ENCODE measurements at places on chromosomes 3 and 15.

- no peak for DNase-seq
Measured at GRCh38 chr3:127680798-127681221, 8.1 kb downstream of the ABTB1 start.

DNA sequence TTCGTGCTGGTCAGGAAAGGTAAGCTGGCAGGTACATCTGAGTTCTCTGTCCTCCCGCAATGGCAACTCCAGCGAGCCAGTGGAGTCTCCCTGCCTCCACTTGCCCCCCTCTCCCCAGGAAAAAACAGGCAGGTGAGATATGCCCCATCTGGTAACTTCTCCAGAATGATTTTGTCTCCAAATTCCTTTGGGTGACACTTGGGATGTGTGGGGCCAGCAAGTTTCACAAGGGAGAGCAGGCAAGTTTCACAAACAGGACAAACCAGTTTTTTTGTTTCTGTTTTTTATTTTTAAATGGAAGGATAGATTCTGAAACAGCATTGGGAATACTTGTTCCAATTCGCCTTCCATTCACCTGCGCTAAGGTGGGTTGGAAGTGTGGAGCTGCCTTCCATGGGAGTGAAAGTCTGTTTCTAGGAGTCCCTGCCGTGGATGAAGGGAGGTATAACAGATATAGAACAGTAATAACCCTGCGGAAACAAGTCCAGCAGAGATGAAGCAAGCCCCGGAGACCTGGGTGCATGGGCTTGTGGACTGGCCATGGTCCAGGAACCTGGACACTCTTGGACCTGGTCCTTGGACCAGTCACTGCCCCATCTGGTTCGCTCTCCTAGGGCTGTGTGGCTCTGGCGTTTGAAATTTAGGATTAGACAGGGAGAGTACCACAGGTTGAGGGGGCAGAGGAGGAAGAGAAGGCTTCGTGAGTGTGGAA, 22.9 kb upstream of the KIF23 start:
- DNase-seq, result no peak

DNA sequence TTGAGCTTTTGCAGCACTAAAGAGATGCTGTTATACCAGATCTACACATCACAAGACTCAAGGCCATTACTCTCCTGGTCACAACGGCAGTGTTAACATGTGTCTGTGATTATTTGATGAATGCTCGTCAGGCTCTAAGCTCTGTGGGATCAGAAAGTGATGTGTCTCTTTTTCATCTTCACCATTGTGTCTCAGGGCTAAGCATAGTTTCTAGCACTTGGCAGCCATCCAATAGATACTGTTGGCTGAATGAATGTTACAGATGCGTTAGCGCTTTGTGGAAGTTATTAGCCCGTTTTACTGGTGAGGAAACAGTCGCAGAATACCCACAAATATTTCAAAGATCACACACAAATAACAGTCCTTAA, 1.2 kb upstream of the FAM81A start:
- no peak for DNase-seq

DNA sequence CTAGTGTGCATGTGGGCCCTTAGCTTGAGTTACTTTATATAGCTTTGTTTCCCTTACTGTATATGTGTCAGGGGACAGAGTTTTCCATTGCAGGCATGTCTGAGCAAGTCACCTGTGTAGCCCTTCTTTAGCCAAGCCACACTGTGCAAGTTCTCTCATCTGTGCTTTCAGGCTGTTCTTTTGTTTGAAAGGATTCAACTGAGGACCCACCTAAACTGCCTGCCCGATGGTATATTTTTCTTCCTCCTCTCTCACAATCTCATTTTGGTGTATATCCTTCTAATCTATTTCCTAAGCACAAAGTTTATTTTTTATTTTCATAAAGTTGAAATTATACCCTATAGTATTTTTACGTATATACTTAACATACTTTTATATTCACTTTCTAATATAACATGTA, 260.1 kb upstream of the ARL6 start:
- DNase-seq, result no peak

DNA sequence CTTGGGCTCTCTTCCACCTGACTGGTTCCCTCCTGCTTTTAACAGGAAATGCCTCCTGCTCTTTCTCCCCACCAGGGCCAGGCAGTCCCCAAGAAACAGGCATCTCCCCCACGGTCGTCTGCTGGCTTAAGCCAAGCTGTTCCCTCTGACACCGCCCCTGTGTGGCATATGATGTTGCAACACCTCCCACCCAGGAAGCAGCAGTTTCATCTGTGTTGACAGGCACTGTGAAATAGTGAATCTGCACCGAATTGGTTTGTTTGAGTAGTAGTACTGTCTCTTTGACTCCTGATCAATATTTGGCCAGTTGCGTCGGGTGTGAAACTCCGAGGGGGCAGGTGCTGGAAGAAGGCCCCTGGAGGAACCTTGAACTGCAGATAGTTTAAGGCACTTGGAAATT, 188.8 kb downstream of the FEZF2 start:
- DNase-seq, result no peak

- DNase-seq, result no peak
Measured at GRCh38 chr15:66763186-66764071, 61.4 kb downstream of the SMAD6 start.
